ENCODE measurements at places on chromosomes 2 and 18.

GRCh38 chr2:159366538-159366937, 80.0 kb upstream of the WDSUB1 start:
- no peak for DNase-seq

DNA sequence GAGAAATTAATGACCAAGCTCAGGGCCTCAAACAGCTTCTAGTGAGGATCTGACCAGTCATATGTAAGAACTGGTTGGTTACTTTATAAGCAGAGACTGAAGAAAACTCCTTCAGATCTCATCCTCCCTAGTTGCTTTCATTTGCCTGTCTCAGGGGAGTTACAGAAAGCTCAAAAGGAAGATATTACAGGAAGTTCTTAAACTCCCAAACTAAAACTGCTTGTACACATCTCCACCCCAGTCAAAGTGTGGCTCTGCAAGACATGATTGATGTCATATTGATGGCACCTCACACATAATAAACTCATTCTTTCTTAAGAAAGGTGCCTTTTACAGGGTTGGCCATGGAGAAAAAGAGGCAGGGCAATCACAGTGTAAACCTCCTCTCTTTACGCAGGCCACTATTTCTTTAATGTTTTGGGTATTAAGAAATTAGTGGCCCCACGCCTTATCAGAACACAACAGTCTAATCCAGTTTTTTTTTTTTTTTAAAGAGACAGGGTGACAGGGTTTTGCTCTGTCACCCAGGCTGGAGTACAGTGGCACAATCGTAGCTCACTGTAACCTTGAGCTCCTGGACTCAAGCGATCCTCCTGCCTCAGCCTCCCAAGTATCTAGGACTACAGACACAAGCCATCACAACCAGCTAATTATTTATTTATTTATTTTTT, 62.6 kb upstream of the STK17B start:
- DNase-seq, result peak; percentile 19

DNA sequence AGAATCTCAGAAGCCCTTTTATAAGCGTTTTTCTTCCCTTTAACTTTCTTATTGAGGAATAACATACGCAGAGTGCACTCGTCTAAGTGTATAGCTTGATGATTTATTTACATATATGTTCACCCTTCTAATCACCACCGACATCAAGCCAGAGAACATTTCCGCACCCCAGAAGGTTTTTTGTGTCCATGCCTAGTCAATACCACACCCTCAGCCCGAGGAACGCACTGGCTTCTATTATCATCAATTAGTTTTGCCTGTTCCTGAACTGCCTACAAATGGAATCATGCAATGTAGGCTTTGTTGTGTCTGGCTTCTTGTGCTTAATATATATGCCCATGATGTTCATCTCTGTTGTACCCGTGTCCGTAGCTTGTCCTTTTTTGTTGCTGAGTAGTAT, 27.7 kb downstream of the SDC1 start:
- DNase-seq, result no peak

DNA sequence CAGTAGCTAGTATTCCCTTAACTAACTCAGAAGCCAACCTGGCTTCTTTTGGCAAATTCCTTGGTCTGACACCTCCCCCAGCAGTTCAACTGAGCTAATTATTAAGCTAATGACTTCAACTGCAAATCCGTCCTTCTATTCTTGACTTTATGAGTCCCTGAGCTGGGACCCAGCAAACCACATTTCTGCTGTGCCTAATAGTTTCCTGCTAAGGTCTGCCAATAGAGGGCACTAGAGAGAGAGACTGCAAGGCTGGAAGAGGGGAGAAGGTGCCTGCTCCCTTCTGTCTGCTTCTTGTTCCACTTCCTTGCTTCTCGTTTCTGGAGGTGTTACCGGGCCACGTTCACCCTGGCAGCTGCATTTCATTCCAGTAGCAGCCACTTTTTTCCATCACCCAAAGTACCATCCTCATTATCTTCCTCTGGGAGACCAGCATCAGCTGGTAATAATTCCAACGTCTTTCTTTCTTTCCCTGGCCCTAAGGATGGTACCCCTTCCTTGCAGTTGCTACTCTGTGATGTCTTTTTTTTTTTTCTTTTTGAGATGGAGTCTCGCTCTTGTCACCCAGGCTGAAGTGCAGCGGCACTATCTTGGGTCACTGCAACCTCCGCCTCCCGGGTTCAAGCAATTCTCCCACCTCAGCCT, 352.0 kb downstream of the TNS1 start:
- peak; percentile 33 for DNase-seq

GRCh38 chr2:84942964-84943421, 28.0 kb upstream of the KCMF1 start:
- DNase-seq, result no peak

DNA sequence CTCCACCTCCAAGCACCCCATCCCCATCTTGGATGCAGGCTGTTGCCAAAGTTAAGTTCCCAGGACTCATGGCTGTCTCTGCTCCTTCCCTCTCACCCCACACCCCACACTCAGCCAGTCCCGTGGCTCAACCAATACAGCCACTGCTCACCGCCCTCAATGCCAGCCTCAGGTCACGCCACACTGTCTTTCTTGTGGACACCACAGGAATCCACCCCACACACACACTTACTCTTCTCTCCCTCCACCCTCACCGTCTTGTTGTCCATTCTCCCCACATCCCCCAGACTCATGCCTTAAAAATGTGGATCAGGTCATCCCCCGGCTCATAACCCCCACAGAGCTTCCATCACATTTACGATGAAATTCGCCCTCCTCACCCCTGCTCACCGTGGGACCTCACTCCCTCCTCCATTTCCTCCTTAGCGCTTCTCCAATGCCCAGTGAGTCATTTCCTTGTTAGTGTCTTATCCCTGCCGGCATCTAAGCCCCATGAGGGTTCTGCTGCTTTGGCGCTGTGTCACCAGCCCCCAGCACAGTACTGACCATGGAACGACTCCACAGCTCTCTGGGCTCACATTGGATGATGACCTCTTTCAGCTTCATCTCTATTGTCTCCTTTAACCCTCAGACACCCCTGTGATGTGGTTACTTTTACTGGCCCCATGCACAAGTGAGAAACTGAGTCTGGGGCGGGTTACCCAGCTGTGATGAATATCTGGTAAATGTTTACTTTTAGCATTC, 13.8 kb downstream of the MLPH start:
- DNase-seq, result no peak

DNA sequence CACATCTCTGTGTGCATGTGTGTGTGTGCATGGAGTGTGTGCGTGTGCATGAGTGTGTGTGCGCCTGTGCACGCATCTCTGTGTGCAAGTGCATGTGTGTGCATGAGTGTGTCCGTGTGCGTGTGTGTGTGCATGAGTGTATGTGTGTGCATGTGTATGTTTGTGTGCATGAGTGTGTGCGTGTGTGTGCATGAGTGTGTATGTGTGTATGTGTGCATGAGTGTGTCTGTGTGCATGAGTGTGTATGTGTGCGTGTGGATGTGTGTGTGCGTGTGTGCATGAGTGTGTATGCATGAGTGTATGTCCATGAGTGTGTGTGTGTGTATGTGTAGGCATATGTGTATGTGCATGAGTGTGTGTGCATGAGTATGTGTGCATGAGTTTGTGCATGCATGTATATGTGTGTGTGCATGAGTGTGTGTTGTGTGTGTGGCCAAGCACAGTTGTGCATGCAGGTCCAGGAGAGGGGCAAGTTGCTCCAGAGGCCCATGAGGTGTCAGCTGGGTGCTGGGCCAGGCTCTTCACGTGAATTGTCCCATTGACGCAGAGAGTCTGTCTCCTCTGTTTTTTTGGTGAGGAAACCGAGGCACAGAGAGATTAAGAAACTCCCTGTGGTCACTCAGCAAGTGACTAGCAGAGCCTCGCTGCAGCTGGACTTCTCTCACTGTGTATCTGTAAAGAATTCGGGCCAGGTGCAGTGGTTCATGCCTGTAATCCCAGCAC, 75.5 kb downstream of the ASB1 start:
- DNase-seq, result no peak

DNA sequence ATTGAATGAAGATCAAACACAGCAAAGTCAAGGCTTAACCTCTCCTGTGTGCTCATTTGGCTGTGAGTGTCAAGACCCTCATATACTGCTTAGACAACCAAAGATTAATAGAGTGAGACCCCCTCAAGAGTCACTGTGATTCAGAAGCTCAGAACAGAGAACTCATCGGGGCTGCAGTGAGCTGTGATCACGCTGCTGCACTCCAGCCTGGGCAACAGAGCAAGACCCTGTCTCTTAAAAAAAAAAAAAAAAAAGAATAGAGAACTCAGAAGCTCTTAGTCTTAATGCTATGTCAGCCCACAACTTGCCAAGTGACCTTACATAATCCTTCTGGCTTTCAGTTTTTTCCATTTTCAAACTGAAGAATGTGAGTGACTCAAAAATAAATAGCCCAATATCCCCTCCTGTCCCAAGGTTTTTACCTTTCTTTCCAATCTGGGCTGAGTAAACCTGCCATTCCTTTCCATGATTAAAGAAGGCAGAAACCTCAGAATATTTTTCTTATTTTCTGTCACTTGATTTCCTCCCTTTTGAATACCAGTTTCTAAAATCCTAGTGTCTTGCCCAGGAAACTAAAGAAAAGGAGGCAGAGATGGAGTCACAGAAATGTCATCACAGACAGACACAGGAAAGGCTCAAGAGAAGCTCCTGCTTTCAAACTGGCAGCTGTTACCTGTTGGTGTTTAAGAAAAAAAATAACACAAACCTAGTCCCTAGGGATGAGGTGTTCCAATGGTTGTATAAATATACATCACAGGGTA, 102.4 kb downstream of the CACNB4 start:
- no peak for DNase-seq

DNA sequence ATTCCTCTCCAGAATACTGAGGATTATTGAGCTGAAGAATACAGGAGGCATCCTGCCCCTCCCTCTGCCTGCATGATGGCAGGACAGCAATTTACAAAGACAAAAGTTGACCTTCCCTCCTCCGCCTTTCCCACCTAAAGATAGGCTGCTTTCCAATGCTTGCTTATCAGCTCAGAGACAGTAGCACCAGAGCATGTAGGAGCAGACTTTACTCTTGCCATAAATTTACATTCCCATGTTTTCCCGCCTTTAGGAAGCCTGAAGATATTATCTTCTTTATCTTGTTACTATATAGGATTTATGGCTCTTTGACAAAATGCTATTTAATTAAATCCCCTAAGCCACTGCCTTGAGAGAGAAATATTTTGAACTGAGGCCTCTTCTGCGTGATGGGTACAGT, 135.6 kb upstream of the HNMT start:
- no peak for DNase-seq

- no peak for DNase-seq
Measured at GRCh38 chr2:223947711-223948205, 2.6 kb upstream of the WDFY1 start.

DNA sequence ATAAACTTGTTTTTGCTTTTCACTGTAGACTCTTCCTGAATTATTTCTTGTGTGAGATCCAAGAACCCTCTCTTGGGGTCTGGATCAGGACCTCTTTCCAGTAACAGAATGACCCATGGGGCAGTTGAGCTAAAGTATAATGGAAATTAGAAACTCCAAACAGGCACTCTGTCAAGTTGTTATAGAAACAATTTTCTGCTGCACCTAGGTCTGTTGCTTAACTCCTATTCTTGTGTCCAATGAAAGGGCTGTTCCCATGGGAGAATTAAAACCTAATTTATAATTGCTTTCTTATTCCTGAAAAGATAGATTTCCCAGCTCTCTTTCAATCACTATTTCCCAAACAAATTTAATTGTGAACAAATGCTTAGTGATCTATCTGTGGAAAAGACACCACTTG, 1341.3 kb upstream of the PIK3C3 start:
- no peak for DNase-seq

GRCh38 chr2:11030909-11031308, 119.2 kb downstream of the KCNF1 start:
- DNase-seq, result no peak

- no peak for DNase-seq
Measured at GRCh38 chr2:80546766-80547165, 242.2 kb upstream of the LRRTM1 start.

DNA sequence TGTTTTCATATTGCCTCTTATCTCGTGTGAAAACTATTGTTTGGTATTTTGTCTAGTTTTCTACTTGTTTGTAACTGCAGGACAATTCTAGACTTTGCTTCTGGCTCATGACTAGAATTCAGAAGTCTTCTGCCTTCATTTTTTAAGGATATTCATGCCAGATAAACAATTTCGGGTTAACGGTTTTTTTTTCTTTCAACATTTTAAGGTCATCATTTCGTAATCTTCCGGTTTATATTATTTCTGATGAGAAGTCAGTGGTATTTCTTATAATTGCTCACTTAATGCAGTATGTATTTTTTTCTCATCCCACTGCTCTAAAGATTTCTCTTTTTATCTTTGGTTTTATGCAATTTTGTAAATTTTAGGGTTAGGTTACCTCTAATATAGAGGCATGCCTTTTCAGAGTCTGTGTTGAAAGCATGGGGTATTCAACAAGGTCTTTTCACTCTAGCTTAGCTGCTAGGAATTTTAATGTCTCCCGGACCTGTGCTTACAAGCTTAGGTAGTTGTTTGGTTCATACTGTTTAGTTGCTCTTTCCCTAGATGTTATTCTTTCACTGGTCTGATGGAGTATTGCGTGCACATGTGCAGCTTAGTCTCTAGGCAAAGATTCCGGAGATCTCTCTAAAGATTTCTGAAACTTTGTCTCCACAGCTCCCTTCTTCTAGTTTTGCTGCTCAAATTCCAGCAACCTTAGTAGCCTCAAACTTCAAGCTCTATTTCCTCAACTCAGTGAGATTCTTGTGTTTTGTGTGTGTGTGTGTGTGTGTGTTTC, 198.1 kb downstream of the MCFD2 start:
- no peak for DNase-seq

DNA sequence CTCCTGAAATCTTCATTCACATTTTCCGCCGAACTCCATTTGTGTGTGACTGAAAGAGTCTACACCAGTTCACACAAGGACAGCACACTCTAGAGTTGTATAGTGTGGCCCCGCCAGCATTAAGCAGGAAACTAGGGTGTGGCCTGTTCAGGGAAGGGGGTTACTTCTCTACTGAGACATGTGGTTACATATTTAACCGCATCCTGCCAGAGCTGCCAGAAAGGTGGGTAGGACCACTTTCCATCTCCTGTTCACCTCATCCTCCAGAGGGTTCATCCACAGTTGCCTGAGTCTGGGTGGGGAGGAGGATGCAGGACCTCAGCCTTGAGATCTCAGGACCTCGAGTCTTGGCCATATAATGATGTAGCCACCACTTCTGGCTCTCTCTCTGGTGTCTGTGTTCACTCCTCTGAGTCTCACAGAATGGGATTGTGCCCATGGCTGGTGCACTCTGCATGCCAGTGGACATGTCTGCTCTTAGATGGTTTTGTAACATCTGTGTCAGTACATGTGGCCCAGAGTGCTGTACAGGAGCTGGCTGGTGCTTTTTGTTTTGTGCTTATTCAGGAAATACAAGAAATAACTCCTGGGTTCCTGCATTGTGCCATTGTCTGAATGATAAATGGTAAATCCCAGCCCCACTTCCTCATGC, 7.7 kb upstream of the SP140L start:
- DNase-seq, result no peak

DNA sequence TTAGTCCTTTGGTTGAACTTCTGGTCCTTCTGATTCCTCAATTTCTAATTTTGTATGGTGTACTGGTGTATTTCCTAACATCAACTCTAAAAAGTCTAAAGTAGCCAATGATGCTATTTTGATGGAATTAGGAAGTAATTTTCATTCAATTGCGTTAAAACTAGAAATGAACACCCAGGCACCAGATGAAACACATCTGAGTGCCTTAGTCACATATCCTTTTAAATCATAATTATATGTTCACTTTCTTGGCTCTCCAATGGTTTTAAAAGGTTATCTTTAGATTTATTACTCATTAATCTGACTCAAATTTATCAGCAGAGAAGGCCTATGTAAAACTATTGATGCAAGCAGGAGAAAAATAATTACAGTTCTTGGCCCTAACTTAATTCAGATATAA, 119.7 kb downstream of the GAREM1 start:
- no peak for DNase-seq

- no peak for DNase-seq
Measured at GRCh38 chr2:99691926-99692325, 202.1 kb upstream of the REV1 start.

All from hematopoietic multipotent progenitor cell treated with erythropoietin and hydrocortisone succinate and interleukin-3 and kit ligand, for 17 days (in vitro differentiated cells).